ENCODE measurements at places on chromosomes 7 and 10.

DNA sequence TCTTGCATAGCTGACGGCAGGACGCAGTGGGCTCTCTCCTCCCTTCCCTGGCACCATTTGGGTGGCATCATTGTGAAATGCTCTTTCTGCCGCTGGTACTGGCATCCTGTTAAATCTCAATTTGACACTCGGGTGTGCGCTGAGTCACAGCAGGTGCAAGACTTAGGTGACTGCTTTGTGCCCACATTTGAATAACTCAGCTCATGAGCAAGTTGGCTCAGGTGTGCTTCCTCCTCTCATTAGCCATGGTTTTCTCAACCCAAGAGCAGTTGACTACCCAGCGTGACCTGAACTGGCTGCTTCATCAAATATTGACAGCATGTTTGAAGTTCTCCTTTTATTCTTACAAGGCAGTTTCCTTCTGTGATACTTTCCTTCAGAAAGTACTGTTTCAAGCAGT, 24.6 kb upstream of the NFE2L3 start:
- DNase-seq: no peak

DNA sequence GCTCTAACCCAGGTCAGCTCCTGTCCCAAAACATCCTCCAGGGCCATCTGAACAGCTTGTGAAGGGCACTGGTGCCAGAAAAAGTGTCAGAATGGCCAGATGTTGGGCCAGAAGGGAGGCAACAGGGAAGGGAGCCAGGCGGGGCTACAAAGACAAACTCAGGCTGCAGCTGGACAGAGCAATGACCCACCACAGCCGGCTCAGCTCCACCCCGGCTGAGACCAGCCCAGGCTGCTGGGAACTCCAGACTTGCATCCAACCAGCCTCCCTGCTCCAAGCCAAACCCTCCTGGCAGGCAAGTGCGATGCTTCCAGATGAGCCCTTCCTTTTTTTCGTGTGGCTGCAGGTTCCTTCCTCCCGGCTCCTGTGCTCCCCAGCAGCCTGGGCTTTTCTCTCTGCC, 466.9 kb downstream of the PTPRN2 start:
- no peak for DNase-seq

- DNase-seq: no peak
Observed at GRCh38 chr10:96921655-96922054, 89.6 kb downstream of the LCOR start.

DNA sequence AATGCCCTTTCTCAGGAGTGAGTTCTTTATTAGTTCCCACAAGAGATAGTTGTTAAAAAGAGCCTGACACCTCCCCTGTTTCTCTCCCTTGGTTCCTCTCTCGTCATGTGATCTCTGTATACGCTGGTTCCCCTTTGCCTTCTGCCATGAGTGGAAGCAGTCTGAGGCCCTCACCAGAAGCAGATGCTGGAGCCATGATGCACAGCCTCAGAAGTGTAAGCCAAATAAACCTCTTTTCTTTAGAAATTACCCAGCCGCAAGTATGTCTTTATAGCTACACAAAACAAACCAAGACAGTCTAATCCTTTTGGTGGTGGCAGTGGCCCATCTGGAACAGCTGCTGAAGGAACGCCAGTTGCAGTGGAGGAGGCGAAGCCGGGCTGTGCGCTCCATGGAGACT, 9.3 kb downstream of the DNAJB9 start:
- no peak for DNase-seq

- no peak for DNase-seq
Observed at GRCh38 chr7:41475801-41476459, 227.0 kb downstream of the INHBA start.

DNA sequence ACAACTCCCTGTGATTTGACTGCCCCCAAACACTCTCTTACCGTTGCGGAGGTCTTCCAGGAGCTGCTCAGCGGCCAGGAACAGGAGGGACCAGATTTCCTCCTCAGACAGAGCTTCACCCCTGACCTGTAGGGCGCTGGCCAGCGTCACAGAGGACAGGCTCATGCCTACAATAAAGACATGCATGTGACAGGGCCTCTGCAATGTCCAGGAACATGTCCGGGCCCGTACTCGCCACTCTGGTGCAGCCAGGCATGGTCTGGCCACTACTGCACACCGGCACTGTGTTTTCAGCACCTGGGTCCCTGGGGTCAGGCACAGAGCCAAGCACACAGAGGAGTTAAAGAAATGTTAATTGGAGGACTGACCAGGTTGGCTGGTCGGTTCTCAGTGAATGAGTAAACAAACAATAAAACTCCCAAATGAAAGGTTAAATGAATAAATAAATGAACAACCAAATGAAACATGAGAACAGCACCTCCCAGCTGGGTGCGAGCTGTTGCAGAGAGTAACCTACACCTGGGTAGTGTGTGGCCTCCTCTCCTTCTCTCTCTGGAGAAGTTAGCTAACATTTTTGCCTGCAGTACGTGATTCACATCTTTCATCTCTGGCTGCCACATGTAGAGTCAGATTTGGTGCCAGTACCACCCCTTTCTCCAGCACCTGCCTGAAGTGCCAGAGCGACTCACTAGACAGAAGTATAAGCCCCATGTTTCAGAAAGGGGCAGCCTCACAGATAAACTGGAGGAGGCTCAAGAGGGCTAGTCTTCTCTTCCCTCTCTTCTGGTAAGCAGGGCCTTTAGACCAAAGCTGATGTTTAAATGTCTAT, 22.8 kb downstream of the FRMPD2 start:
- DNase-seq: no peak

DNA sequence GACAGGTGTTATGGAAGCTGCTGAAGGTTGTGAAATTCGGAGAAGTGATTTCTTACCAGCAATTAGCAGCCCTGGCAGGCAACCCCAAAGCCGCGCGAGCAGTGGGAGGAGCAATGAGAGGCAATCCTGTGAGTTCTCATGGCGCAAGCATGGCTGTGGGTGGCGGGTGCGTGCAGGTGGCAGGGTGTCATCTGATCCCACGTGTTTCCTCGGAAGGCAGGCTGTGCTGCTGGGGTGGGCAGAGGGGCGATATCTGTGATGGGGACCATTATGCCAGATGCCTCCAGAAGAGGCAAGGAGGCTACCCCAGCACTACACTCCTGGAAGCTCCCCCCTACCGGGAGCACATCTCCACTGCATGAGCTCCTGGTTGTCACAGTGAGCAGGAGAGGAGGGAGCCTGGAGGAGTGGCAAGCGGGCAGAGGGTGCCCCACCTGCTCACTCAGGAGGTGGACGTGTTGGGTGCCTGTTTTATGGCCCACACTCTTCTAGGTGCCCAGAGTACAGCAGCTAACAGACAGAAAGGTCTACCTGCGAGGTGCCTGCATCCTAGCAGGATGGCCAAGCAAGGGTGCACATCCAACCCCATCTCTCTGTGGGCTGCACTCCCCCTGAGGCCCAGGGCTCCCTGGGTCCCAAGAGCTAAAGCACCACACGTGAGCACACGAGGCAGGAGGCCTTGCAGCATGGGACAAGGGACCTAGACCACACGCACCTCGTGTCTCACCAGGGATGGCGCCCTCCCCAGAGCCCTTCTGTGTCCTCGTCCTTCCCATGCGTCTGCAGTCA, 204.7 kb downstream of the EBF3 start:
- no peak for DNase-seq

DNA sequence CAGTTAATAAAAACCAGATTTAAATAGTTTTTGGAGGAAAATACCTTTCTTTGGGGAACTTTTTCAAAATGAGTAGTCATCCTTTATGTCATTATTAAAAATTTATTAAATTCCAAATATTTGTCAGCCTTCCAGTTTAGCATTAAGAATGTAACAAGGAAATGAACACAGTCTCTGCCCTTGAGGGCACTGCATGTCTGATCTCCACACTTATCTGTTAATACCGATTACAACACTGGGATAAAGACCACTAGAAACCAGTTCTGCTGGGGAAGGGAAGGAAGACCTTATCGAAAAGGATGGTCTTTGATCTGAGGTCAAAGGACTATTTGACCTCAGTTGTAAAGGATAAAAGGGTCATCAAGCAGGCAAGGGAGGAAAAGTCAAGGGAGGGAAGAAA, 320.0 kb downstream of the DOCK4 start:
- no peak for DNase-seq

DNA sequence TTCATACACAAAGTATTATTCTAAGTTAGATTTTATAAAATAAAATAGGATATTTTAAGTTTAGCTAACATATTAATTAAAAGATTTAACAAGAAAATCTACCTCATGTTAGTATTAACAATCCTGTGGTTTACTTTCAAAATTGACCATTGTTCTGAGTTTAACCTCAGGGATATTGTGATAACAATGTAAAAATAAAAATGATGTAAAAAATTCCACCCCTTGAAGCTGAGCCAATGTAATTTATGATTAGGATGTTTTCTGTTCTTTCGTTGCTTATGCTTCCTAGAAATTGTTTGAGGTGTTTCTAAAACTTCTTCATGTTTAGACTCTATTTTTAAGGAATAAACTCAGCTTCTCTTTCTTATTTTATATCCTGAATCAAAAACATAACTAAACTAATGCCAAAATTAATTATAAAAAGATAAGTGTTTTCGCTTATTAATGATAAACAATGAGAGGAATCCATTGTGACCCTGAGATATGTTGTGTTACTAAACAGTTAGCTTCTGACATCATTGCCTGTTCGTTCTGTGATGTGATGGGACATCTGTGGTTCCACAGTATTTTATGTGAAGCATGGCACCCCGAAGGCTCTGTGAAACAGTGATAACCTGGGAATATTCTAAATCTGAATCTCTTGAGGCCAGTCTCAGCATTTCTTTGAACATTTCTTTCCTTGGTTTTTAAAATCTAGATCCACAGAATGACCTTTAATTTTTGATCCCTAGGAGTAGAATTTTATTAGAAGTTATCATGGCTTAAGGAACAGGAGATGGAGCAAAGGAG, 340.8 kb downstream of the ARL4A start:
- no peak for DNase-seq

DNA sequence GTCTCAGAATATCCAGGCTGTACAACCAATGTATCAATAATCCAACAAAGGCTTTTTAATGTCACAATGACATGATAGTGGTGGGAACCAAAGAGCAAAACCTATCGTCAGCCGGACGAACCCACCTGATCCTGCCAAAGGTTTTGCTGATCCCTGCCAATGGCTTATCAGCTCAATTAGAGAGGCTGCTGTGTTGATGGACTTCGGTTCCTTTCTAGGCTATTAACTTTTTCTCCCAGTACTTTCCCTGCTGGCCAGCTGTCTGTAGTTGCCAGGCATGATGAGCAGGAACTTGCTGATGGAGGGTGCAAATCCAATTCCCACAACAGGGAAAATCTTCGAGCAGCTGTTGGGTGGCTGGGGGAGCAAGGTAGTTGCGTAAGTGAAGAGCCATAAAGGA, 2.4 kb downstream of the LMOD2 start:
- DNase-seq: no peak

- DNase-seq: no peak
Observed at GRCh38 chr10:49643241-49644034, 29.6 kb downstream of the CHAT start.

GRCh38 chr10:17200001-17200911, 1.2 kb downstream of the TRDMT1 start:
- DNase-seq: no peak

DNA sequence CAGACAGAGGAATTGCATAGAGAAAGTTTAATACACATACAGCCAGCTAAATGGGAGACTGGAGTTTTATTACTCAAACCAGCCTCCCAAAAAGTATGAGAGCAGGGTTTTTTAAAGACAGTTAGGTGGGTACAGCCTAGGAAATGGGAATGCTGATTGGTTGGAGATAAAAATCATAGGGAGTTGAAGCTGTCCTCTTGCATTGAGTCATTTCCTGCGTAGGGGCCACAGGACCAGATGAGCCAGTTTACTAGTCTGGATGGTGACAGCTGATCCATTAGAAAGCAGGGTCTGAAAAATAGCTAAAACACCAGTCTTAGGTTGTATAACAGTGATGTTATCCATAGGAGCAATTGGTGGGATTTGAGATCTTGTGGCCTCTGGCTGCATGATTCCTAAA, 76.1 kb upstream of the POM121L12 start:
- no peak for DNase-seq

DNA sequence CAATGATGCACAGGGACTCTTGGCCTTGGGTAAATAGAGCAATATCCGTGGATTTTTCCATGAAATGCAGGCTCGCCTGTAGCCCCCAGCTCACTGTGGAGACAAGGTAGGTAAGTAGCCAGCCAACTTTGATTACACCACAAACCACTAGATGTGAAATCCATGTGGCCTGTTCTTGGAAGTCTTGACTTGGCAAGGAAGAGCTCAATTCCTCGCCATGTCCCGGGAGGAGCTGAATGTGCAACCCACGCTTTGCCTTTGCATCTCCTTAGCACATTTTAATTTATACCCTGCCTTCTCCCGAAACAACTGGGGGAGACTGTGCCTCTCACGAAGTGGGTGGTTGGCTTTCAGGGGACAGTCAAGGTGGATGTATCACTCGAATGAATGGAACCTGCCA, 347.7 kb upstream of the MKI67 start:
- DNase-seq: no peak
